AG20443 (cell line): ENCODE measurements at places on chromosomes 11 and 22.

GRCh38 chr11:101034076-101034475 lies 95.5 kb downstream of the PGR start:
- DNase-seq = no peak

- DNase-seq = no peak
Observed at GRCh38 chr11:39724404-39724803, 1735.0 kb downstream of the LRRC4C start.

- no peak for DNase-seq
Observed at GRCh38 chr11:47916361-47916841, 64.0 kb upstream of the PTPRJ start.

- DNase-seq = no peak
Observed at GRCh38 chr11:24234822-24235508, 261.9 kb upstream of the LUZP2 start.

DNA sequence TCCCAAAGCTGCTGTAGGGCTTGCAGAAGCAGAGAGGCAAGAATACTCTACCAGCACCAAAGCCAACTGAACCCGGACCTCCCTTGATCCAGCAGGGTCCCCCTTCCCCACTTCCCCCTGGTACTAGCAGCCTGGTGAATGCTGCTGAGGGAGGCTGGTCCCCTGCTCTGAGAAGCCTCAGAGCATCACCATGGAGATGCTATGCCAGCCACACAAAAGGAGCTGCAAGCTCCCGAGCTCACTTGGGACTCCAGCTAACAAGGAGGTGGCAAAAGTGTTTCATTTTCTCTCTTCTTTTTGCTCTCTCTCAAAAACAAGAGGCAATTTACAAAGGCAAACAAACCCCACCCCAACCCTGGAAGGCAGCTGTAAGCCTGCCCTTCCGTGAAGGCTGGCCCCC lies 509.8 kb downstream of the BUD13 start:
- DNase-seq = no peak

- DNase-seq = no peak
Observed at GRCh38 chr11:128116885-128117284, 470.5 kb downstream of the ETS1 start.

- DNase-seq = no peak
Observed at GRCh38 chr11:2835296-2835695, 50.3 kb downstream of the CDKN1C start.

- DNase-seq = no peak
Observed at GRCh38 chr22:27594020-27594419, 207.5 kb downstream of the MN1 start.

GRCh38 chr22:45696227-45696626 lies 24.6 kb downstream of the ATXN10 start:
- no peak for DNase-seq

GRCh38 chr11:110279881-110280280 lies 16.5 kb downstream of the RDX start:
- DNase-seq = no peak

- DNase-seq = no peak
Observed at GRCh38 chr22:25643232-25644000, 78.9 kb downstream of the GRK3 start.

- DNase-seq = no peak
Observed at GRCh38 chr22:49079027-49079725, 748.5 kb downstream of the BRD1 start.

- no peak for DNase-seq
Observed at GRCh38 chr11:19818619-19819018, 106.0 kb downstream of the NAV2 start.

- DNase-seq = no peak
Observed at GRCh38 chr11:103295704-103296103, 186.5 kb downstream of the DYNC2H1 start.

DNA sequence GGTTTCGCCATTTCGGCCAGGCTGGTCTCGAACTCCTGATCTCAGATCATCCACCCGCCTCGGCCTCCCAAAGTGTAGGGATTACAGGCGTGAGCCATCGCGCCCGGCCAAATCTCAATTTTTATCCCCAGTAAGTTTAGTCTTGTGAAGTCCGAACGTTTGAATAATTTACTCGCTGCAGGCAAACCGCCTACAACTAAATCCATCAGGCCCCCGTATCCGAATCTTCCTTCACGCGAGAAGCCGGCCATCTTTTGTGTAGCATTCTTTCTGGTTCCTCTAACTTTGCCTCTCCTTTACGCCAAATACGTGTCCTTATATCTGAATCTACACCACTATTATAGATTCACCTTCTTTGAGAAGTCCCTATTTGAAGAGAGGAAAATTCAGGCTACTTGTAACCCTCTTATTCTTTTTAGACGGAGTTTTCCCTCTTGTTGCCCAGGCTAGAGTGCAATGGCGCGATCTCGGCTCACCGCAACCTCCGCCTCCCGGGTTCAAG lies 581 bp upstream of the EIF3L start:
- DNase-seq = no peak

DNA sequence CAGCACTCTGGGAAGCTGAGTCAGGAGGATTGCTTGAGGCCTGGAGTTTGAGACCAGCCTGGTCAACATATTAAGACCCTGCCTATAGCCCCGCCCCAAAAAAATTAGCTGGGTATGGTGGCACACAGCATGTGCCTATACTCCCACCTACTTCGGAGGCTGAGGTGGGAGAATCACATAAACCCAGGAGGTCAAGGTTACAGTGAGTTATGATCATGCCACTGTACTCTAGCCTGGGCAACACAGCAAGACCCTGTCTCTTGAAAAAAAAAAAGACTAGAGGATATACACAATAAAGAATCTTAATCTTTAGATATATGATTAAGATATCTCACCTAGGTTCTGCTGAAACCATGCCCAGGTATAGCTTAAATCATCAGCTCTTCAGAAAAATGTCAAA lies 136.7 kb downstream of the APOL5 start:
- DNase-seq = no peak
